ENCODE measurements at places on chromosomes 5 and 9.

DNA sequence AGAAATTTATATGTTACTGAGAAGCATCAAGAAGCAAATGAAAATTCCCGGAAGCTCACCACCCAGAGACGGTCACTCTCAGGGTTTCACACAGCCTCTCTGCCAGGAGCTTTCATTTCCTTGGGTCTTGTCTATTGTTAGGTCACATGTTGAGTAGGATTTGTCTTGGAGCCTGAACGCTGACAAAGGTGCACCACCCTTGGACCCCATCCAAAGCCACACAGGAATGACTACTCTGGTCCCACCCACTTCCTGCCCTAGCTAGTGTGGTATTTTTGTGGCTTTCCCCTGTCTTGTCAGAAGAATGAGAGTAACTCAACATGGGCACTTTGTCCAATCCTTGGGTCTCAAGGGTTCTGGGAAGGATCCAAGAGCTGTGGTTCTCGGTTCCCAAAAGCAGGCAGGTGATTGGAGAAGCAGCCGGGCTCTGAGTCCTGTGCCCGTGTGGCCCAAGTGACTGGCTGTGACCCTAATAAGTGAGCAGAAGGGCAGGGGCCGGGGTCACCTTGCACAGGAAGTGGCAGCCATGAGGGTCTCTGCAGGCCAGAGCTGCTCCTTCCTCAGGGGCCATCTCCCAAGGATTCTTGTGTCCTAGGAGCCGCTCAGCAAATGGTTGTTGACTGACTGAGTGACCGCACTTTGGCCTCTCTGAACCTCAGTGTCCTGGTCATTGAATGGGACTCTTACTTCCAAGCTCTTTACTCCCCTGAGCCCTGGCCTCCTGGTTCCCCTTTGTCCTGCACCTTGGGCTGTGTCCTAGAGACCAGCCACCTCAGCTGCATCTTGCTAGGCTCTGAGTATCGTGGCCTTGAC, 6.9 kb downstream of the FGD3 start:
- DNase-seq: peak; percentile 95

- DNase-seq: no peak
Measured at GRCh38 chr9:12595400-12595799, 97.8 kb upstream of the TYRP1 start.

GRCh38 chr9:23563517-23563916, 262.5 kb downstream of the ELAVL2 start:
- DNase-seq: no peak

- peak; percentile 90 for DNase-seq
Measured at GRCh38 chr5:175796536-175797499, 74.6 kb upstream of the CPLX2 start.

- DNase-seq: no peak
Measured at GRCh38 chr9:81718244-81718643, 28.9 kb upstream of the TLE1 start.

DNA sequence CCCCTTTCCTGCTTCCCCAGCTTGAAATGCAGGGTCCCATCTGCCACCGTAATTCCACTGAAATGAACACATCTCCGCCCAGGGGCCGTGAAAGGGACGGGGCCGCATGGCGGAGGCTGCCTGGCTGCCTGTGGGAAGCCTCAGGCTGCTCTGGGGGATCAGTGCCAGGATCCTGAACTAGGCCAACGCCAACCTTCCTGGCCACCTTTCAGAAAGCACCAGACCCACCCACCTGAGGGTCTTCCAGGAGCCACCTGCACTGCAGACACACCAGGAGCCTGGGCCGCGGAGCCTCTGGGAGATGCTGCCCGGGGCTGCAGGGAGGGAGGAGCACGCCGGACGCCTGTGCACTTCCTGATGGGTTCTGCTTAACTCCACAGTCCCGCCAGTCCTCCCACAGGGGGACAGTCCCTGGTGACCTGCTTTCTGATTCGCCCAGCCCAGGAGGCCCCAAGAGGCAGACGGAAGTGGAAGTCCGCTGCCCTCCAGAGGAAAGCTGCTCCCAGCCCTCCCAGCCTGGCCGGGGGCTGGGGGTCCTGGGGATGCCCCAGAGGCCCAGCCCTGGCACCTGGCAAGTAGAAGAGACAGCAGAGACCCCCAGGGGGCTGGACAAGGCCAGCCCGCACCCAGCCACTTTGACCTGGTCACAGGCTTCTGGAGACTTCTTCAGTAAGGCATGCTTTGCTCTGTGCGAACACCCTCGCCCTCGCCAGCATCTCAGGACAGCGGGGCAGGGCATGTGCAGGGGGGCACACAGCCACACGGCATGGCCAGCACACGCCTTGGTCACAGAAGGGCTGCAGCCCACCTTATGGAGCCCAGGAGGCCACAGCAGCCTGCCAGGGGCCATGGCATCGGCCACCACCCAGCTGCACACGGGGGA, at the start of gene CARD9:
TSS of gene CARD9 (minus strand) at position 370 of the 883 bp plus-strand sequence. CDS start 1,591 bp downstream, outside the sequence.
- no peak for DNase-seq

- no peak for DNase-seq
Measured at GRCh38 chr5:37955748-37956147, 115.9 kb upstream of the GDNF start.

GRCh38 chr5:92713335-92713743, 867.7 kb downstream of the NR2F1-AS1 start:
- no peak for DNase-seq

GRCh38 chr5:38463634-38464521, 92.6 kb downstream of the LIFR start:
- DNase-seq: no peak

DNA sequence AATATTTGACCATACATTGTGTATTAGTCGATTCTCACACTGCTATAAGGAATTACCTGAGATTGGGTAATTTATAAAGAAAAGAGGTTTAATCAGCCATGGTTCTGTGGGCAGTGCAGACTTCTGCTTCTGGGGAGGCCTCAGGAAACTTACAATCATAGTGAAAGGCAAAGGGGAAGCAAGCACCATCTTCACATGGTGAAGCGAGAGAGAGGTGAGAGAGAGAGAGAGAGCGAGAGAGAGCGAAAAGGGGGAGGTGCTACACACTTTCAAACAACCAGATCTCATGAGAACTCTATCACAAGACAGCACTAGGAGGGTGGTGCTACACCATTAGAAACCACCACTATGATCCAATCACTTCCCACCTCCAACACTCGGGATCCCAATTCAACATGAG, 4.1 kb upstream of the GRAMD2B start:
- DNase-seq: peak; percentile 15

- no peak for DNase-seq
Measured at GRCh38 chr9:22210936-22211335, 201.8 kb upstream of the CDKN2B start.

DNA sequence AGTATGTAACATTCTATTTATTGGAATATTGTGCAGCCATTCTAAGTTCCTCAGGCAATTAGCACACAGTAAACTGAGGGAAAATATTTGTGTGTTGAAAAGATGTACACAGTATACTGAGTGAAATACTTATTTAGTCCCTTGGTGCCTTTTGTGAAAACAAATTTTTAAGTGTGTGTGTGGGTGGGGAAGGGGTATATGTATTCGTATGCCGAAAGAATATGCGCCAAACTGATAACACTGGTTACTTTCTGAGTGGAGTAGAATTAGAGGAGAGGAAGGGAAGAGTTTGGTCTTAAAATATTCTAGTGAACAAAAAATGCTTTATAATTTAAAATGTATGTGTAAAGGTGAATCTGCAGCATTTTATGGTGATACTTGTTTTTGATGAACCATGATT, 3.1 kb downstream of the DCP2 start:
- DNase-seq: no peak

DNA sequence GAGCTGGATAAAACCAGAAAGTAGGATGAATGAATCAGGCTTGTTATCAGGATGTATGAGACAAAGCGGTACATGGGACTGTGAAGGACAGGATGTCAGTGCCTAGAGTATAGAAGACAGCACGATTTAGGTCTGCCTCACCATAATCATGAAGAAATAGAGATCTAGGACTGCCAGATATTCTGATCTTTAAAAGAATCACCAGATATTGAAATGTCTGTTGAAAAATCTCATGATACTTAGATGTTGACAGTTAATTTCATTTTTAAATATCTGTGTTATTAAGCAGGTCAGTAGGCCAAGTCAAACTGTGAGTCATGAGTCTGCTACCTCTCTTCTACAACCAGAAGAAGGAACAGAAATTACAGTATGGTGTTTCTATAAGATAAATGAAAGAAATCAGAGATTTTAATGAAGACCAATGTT, 65.0 kb downstream of the ST8SIA4 start:
- DNase-seq: no peak

DNA sequence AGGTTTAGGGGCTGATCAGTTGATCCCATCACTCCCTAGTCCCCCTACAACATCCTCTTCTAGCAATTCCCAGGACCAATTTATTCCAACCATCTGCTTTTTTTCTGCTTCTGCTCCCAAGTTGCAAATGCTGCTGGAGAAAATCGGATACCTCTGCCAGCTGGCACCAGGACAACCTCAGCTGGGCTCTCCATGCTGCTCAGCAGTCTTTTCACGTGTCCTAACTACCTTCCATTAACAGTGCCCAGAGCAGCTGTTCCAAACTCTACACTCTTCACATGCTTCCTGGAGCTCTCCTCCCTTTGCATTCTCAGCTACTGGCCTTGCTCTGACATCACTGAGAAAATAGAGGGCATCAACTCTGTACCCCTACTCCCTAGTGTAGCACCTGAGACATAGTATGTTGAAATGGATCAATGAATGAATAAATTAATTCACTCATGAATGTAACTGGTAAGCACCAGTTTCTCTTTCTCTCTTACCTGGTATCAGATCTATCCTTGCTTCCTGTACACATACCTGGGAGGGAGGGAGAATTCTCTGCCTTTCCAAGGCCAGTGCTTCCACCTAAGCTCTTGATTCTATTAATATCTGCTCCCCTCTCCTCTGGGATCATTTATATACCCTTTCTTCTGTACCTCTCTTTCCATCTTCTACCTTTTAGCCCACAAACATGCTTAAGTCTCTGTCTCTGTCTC, 191.0 kb downstream of the RAB3C start:
- DNase-seq: no peak

DNA sequence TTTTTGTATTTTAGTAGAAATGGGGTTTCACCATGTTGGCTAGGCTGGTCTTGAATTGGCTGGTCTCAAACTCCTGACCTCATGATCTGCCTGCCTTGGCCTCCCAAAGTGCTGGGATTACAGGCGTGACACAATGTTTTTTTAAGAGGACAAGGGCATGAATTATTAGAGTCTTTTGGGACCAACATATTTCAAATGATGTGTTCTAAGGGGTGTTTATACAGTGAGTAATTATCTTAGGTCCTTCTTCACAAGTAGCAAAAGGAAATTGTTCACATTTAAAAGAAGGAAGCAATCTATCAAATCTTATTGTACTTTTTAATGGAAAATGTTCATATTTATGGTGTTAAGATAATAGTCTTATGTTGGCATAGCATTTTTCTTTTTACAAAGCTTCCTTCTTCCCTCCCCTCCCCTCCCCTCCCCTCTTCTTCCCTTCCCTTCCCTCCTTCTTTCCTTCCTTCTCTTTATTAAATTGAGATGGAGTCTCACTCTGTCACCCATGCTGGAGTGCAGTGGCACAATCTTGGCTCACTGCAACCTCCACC, 6.7 kb downstream of the GNG10 start:
- no peak for DNase-seq

DNA sequence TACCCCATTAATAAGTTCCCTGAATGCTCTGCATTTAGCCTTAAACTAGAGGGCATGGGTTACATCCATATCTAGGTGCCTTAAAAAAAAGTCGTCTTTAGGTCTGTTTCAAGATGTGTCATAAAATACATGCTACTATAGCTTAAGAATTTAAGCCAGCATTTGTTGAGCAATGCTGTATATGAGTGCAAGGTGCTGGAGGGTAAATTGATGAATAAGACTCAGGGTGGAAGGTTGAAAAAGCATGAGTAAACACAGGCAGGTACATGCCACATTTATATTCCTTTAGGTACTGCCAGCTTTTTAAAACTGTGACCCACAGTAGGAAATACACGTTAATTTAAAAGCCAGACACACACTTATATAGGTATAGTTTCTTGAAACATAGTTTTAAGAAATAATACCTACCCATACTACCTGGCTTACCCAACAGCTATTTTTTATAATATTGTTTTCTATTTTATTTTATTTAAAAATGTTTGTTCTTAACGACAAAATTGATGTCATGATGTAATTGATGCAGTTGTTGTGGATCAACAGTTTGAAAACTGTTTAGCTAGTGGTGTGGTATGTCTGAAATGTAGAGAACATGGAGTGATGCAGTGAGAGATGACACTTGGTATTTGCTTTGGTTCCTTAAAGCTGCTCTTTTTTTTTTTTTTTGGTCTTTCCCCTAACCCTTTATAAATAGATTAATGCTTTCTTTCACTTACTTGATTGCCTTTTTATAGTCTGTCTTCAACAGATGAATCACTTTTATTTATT, 3.9 kb downstream of the HMGCR start:
- DNase-seq: no peak

GRCh38 chr9:68643901-68644809, 60.9 kb upstream of the PIP5K1B start:
- DNase-seq: no peak

DNA sequence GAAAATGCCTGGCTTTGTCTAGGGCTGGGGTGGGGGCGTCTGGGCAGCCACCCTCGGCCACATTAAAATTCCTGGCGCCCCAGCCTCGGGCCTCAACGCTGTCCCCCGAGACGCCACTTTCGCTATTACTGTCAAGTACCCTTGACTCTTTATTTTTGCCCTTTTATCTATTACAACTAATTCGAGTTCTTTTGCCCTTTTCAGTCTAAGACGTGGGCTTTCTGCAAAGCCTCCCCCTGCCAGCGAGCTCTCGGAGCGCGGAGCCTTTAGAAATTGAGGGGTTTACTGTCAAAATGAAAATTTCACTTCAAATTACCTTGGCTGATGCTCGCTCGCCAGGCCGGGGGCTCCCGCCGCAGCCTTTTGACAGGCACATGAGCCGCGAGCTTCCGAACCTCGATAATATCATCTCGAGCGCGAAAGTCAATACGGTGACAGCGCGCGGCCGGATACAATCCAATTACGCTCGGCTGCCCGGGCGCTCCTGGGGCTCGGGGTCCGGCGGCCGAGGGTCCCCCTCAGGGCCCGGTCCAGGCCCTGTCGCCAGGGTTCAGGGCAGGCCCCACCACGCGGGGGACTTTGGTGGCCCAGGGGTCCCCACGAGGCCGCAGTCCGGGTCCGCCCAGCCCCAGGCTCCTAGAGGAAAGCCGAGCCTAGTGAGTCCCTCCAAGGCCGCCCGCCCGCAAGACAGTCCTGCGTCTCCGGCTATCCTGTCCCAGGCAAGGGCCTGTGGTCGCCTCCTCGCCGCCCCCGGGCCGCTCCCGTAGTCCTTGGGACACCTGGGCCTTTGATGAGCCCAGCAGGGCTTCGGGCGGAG, 6.7 kb downstream of the IRX4 start:
- DNase-seq: no peak

DNA sequence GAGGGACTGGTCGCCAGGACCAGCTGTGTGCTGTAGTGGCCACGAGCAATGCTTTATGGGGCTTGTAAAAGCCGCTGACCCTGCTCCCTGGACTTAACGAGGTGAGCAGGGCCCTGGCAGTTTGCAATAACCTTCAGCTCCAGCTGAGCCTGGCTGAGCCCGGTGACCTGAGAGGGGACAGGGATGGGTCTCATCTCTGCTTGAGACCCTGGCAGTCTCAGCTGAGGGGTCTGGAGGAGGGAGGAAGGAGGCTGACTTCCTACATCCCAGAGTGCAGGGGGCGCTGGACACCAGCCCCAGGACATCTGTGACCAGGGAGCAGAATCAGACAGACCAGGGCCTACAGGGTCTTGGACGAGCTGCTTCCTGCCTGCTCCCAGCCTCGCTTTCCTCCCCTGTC, 277.5 kb upstream of the MVB12B start:
- no peak for DNase-seq

- no peak for DNase-seq
Measured at GRCh38 chr5:17365811-17366138, 132.3 kb upstream of the TAF11L2 start.

Measured in activated naive CD4-positive, alpha-beta T cell treated with anti-CD3 and anti-CD28 coated beads for 36 hours (primary cell).